ENCODE measurements at places on chromosomes 6 and 20.

DNA sequence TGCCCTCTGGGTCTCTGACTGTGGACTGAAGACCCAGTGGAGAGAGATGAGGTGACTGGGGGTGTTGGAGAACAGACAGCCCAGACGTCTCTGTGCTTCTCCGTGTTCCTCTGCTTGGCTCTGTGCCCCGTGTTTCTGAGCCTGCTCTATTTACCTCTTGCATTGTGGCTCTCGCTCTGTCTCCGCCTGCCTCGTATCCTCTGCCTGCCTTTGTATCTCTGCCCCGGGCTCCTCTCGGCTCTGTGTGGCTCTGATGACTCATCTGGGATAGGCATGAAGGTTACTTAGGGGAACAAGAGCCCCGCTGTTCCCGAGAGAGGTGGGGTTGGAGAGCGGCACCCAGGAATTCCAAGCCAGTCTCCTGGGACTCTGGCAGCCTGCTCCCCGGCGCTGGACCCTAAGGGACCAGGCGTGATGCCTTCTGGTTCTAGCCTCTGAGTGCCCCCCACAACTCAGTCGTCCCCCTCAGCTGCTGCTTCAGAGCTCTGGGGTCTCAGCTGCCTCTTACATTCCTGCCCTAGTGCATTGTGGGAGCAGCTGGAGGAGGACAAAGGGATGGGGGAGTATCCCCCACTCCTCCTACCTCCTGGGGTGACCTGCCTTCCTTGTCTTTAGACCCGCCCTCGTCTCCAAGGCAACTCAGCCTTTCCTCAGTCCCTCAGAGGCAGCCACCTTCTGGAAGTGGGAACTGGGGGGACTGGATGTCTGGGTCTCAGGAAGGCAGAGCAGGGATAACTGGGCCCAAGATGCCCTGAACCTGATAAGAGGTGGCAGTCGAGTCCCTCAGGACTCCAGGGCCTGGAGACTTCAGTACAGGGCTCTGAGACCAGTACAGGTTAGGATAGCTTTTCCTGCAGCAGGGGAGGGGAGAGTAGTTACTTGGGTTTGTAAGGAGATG, 1.9 kb downstream of the DDR1 start:
- DNase-seq = peak; percentile 36

DNA sequence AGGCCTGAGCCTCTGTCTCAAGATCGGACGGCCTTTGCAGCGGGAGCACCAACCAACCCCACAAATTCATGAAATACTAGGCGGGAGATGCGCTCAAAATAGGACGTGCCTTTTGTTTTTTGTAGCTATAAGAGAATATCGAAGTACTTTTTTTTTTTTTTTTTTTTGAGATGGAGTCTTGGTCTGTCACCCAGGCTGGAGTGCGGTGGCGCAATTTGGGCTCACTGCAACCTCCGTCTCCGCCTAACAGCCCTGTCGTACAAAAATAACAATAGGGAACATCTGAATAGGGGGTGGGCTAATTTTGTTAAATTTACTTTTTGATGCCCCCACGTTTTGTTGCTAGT, 5.9 kb upstream of the TUBB2A start:
- no peak for DNase-seq

DNA sequence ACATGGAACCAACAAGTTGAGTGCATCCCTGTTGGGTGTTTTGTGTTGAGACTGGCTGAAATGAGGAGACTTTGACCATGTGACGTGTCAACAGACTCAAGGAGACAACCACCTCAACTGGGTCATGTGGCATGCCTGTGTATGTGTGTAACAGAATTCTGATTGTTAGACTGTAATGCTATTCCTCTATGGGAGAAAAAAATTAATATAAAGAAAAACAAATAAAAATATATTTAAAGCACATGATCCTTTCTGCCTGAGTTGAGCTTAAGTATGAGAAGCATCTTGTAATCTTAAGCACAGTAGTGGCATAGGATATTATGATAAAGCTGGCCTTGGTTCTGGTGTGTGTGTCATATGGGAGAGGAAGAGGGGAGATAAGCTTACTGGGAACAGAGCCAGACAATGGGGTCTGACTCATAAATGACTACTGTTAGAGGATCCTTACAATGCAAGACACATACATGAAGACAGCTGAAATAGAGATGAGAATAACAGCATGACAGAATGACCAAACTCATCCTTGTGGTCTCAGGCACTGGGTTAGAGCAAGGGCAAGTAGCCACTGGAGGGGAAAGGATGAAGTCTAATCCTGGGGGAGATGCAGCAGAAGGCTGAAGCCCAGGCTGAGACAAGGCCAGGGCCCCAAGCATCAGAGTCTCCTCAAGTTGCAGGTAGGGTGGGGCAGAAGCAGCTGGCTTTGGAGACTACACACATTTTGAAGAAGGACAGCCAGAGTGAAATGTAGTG, 9.2 kb downstream of the TP53INP2 start:
- no peak for DNase-seq

GRCh38 chr6:145809211-145809610, 5.4 kb downstream of the FBXO30 start:
- no peak for DNase-seq

DNA sequence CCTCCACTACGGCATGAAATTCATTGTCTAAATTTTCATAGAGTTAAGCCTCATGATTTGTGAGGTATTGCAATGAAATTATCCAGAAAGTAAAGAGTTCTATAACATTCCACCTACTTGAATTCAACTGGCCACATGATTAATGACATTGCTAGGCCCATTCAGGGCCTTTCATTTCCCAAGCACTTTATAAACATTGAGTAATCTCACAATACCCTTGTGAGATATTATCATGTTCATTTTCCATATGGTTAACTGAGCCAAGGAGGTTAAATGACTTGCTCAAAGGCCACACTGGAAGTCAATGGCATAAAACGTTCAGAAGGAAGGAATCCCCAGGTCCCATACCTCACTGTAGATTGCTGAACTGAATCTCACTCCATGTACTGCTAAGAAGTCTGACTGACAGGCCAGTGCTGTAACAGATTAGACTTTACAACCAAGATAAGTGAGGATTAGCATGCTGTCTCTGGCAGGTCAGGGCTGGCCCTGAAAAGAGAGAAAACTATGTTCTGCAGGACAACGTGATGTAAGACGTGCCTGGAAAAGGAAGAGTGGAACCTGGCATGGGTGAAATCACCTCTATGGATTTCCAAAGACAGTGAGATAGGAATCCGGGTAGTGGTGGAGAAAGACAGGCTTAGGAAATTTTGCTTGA, 75.9 kb upstream of the SPACA1 start:
- DNase-seq = no peak

DNA sequence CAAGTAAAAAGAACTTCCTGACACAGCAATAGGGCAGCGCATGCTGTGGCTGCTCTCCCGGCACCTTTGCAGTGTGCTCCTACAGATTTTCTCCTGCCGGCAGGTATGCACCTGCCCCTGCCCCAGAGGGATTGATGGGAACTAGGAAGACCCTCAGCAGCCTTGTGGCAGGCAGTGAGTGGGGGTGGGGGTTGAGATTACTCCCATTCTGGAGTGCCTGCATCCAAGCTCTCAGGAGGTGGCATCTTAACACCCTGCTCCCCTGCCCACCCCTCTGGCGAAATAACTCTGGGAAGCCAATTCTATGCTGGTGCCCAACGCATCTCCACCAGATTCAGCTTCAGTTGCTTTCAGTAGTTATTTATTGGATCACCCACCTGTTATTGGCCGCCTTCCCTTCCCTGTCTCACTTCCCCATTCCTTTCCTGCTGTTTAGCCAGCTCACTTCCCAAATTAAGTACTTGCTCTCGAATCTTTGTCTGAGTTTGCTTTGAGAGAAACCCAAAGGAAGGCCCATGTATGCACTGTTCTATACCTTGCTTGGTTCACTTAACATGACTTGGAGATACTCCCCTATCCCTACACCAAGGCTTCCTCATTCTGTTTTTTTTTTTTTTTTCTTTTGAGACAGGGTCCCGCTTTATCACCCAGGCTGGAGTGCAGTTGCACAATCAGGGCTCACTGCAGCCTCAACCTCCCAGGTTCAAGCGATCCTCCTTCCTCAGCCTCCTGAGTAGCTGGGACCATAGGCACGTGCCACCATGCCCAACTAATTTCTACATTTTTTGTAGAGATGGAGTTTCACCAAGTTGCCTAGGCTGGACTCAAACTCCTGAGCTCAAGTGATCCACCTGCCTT, 29.3 kb upstream of the SLC23A2 start:
- no peak for DNase-seq

- DNase-seq = no peak
Measured at GRCh38 chr20:48612335-48612734, 215.5 kb downstream of the PREX1 start.

- DNase-seq = no peak
Measured at GRCh38 chr6:36659271-36659670, 19.2 kb upstream of the CDKN1A start.

DNA sequence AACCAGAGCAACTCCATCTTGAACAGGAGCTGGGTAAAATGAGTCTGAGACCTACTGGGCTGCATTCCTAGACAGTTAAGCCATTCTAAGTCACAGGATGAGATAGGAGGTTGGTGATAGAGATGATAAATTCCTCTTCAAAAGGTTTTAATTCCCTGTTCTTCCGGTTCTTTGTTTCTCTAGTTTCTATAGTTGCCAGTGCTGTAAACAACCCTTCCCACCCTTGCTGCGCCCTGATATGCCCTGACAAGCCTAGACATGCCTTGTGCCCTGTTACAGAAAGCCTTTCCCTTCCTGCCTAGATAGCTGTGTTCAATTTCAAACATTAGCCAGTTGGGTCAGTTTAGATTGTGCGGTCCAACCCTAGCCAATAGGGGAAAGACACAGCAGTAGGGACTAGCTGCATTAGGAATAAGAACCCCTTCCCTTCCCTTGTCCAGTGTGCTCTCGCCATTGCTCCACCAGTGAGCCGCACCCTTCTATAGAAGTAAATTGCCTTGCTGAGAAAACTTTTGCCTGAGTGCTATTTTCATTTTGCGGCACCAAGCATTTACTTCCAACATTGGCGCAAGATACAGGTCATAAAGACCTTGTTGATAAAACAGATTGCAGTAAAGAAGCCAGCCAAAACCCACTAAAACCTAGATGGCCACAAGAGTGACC, 52.5 kb upstream of the CCN2 start:
- no peak for DNase-seq

- no peak for DNase-seq
Measured at GRCh38 chr6:151181706-151182363, 57.9 kb upstream of the AKAP12 start.

DNA sequence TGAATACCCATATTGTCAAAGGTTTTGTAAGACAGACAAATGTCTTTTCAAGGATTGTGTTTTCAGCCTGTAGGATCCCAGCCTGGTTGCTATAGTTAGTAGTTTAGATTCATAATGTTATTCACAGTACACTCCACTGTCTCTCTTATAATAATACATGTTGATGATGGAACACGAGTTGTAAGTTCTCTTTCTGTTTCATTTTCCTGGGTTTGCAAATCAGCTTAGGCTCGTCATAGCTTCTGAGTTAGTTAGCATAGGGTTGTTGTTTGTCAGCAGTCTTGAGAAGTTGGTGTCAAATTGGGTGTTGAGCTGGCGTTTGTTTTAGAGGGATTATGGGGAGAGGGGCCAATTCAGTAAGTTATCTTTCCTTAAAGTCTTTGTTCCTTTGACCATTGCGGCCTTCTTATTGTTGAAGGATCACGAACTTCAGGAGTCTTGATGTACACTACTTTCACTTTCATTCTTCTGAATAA, 45.8 kb downstream of the QKI start:
- no peak for DNase-seq

DNA sequence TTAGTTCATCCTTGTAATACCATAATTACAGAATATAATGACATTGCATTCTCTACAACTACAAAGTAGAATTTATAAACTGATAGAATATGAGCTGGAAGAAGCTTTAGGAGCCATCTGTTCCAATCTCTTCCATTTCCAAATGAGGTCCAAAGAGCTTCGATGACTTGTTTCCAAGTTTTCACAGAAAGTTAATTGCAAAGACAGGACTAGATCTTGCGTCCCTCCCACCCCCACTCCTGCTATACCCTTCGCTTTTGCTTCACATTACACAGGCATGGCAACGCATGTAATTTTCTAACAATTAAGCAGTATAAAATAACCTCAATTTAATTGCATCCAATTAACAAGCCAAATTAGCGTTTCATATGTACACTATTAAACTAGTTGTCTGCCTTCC, 7.0 kb downstream of the HIVEP2 start:
- no peak for DNase-seq

GRCh38 chr20:13430346-13431002, 208.3 kb downstream of the TASP1 start:
- DNase-seq = no peak

DNA sequence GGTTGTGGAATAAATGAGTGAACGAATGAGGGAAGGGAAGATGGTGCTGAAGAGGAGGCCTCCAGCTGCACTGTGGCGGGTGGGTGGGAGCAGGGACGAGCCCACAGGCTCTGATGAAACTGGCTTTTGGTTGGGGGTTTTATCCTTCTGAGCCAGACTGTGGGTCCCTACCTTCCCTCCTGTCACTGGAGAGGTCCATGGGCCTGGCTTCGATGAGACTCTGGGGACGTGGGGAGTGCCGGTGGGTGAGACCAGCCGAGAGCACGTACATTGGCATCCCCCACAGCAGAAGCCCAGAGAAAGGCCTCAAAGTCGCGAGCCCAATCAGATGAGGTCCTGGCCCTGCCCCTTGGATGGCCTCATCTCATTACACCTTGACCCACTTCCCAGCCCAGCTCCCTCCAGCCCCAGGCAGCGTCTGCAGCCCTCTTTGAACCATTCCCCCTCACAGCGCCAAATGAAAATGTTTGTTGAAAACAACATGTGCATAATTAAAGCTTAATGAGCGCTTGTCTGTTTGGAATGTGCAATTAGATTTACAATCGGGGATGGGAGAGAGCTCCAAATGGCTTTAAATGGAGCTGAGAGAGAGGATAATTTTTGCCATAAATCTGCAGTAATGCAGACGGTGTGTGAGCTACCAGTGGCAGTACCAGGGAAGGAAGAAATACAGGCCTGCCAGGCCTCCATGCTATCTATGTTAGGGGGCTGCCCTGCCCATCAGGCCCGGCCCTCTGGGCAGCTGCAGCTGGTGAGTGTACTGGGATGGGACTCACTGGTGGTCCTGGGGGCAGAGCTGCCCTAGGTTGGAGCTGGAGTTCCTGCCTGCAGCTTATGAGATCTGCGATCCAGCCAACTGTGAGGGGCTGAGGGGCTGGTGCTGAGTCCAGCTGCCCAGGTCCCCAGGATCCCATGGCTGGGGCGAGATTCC, 47.2 kb downstream of the TOX2 start:
- DNase-seq = no peak

- no peak for DNase-seq
Measured at GRCh38 chr6:141685416-141685815, 447.3 kb upstream of the GJE1 start.

GRCh38 chr20:49248301-49248700, 29.1 kb downstream of the DDX27 start:
- DNase-seq = no peak

DNA sequence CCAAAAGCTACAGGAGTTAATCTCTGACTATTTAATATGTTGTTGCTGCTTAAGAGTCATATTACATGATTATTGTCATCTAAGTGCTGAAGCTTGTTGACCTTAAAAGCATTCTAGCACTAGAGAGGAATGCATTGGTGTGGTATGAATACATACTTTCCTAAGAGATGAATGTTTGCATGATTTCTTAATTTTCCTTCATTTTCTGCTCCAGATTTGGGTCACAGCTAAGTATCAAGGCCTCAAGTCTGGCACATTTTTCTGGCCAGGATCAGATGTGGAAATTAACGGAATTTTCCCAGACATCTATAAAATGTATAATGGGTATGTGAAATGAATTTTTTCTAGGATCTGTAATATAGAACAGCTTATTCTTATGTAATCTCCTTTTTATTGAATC, 53.6 kb downstream of the ENPP1 start:
- DNase-seq = no peak

GRCh38 chr6:70112716-70113115, 190.2 kb downstream of the COL9A1 start:
- DNase-seq = no peak

Data from activated naive CD4-positive, alpha-beta T cell treated with anti-CD3 and anti-CD28 coated beads, Interleukin-2, amount 50 U/mL, for 16 hours (primary cell).